ENCODE measurements at places on chromosomes 7 and 10.

GRCh38 chr10:29050081-29050480 lies 238.8 kb upstream of the LYZL1 start:
- DNase-seq, result no peak

GRCh38 chr10:124152139-124153022 lies 59.0 kb upstream of the CHST15 start:
- DNase-seq, result no peak

GRCh38 chr7:148306759-148307158 lies 283.8 kb upstream of the C7orf33 start:
- DNase-seq, result no peak

DNA sequence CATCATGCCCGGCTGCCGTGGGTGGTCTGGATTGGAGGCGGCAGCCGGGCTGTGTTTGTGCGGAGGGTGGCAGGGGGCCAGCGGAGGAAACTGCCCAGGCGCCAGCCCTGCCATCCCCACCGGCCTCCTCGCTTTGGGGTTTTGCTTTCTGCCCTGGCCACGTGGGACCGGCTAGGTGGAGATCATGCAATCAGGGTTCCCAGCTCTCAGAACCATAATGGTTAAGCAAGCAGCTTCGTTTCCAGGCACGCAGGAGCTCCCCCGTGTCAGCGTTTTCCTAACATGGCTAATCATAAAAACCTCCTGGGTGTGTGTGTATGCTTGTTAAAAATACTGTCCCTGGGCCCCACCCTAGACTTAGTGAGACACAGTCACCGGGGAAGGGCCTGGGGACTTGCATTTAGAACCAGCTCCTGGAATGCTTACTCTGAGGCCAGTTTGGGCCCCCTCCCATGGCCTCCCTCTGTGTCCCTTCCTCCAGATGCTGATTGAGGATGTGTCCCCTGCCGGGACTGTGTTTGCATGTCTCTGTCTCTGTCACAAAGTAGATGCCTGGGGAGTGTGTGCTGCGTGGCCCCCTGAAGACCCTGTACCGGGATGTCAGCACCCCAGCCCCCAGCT lies 119.3 kb downstream of the CUX1 start:
- peak; percentile 66 for DNase-seq

DNA sequence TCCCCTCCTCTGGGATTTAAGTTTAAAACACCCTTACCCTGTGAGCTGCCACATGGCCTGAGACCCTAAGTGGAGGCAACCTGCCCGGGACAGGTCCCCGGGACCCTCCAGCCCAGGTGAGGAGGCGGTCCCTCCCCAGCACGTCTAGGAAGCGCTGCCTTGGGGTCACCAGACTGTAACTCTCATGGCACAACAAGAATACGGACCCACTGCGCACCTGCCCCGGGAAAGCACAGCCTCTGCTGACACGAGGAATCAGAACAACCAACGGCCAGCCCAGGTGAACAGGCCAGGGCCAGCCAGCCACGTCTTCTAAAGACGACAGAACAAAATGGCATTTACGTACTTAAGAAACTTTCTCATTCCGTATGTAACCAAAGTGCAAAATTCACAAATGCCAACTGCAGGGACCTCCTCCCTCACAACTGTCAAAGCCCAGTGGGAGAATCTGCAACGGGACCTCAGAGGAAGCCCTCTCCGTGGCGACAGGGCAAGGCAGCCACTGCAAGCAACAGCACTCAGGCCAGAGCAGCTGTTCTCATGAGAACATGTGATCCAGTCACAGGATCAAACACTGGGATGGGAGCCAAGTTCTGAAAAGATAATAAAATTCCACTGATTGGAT lies 208.4 kb downstream of the DIP2C start:
- no peak for DNase-seq

- no peak for DNase-seq
Measured at GRCh38 chr10:6624392-6624791, 44.3 kb upstream of the PRKCQ start.

GRCh38 chr10:24008164-24009091 lies 200.5 kb upstream of the KIAA1217 start:
- peak; percentile 47 for DNase-seq

DNA sequence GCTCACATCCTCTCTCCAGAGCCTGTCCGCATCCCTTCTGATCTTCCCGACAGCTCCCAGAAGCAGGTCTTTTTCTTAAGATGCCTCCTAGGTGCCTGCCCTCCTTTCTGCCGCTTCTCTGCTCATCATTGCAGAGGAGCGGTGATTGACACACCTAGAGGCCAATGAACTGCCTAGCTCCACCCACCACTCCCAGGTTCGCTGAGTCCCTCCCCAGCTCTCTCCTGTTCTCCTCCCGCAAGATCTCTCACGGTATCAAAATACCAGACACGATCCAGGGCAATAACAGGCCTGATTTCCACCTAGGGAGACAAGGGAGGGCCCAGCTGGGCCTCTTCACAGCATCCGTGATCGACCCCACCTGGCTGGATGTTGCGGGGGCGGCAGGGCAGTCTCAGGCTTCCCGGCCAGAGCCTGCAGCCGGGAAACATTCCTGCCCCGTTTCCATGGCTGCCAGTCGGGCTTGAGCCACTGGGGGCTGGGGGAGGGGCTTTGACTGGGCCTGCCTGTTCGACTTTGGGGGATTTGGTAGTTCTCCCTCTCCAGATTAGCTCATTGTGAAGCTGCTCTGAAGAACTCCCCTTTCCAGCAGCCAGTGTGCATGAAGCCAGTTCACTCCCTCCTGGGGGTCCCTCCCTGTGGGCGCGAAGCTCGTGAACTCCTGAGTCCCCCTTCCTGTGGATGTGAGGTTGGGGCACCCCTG lies 373.5 kb downstream of the RPS24 start:
- DNase-seq, result peak; percentile 98
